ENCODE measurements at places on chromosomes 13 and 19. TPM values are rescaled to one million over a fixed set of nuclear protein-coding genes. Genes with fewer than 3 reads are reported as not detected.

SPART gene
- 14.2 TPM for total RNA-seq

SHISA2 gene
- 0.16 TPM for total RNA-seq

CCNA1 gene
- total RNA-seq, result 3.1 TPM

OR7A5 gene
- not detected for total RNA-seq

CEACAM21 gene
- total RNA-seq, result 2.0 TPM

KLF1 gene
- not detected for total RNA-seq

C19orf67 gene
- 0.12 TPM for total RNA-seq

LYPD3 gene
- total RNA-seq, result 739 TPM

RNF17 gene
- total RNA-seq, result not detected

TIMM29 gene
- total RNA-seq, result 14.3 TPM

SBSN gene
- 1,433 TPM for total RNA-seq

ADAMTS10 gene
- 1.9 TPM for total RNA-seq

ZNF558 gene
- total RNA-seq, result 14.9 TPM

OR7C1 gene
- total RNA-seq, result not detected

CNFN gene
- total RNA-seq, result 1,078 TPM

WTIP gene
- 2.7 TPM for total RNA-seq

FGF14 gene
- total RNA-seq, result 0.16 TPM

Measured in esophagus mucosa (tissue), 1 donor.